ENCODE measurements at places on chromosomes 1 and 21.

- H3K4me3 ChIP-seq: no peak overlapping the region
- H3K4me1 ChIP-seq: no peaks in the 10 kb centered on the region
- no peaks in the 10 kb centered on the region for H3K36me3 ChIP-seq
- H3K27me3 ChIP-seq: no peaks in the 10 kb centered on the region
Measured at GRCh38 chr1:16260814-16261213, 23.8 kb upstream of the CPLANE2 start.

DNA sequence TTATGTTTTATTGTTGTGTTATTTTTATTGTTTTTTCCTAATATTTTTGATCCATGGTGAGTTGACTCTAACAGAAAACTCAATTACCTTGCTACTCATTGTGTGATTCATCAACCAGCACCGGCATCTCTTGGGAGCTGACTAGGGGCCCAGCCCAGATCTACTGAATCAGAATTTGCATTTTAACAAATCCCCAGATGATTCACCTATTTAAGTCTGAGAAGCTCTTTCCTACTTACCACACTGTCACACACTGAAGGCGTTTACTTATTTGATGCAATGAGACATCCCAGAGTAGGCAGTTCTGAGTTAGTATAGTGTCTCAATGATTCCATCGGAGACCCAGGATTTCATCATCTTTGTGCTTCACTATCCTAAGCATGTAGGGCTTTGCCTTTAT lies 416.6 kb downstream of the RWDD3 start:
- H3K27ac ChIP-seq: no peak overlapping the region
- H3K4me1 ChIP-seq: no peaks in the 10 kb centered on the region
- no peak overlapping the region for H3K4me3 ChIP-seq
- no peaks in the 10 kb centered on the region for H3K27me3 ChIP-seq

GRCh38 chr1:156749419-156750118 lies 1.9 kb downstream of the HDGF start:
- DNase-seq: no peak
- H3K36me3 ChIP-seq: 0 out of 2 replicates have a peak, but pooled peaks cover 3% of the 10 kb centered on the region
- peaks cover 37% of the 10 kb centered on the region for H3K4me1 ChIP-seq
- H3K27ac ChIP-seq: 0 out of 2 replicates have a peak overlapping the region, but pooled peaks have one; percentile 60

- no peaks in the 10 kb centered on the region for H3K27me3 ChIP-seq
- no peak overlapping the region for H3K27ac ChIP-seq
- H3K36me3 ChIP-seq: no peaks in the 10 kb centered on the region
- H3K4me1 ChIP-seq: no peaks in the 10 kb centered on the region
- no peak overlapping the region for H3K4me3 ChIP-seq
Measured at GRCh38 chr21:45109831-45110492, 35.6 kb downstream of the ADARB1 start.

- peak; percentile 63 for DNase-seq
- H3K27ac ChIP-seq: no peak overlapping the region
- no peaks in the 10 kb centered on the region for H3K4me1 ChIP-seq
Measured at GRCh38 chr1:37096523-37096922, 62.2 kb upstream of the GRIK3 start.

GRCh38 chr1:207309745-207310273 lies 11.7 kb upstream of the CD55 start:
- no peaks in the 10 kb centered on the region for H3K27me3 ChIP-seq
- no peak overlapping the region for H3K27ac ChIP-seq
- DNase-seq: no peak
- H3K4me1 ChIP-seq: peaks cover 6% of the 10 kb centered on the region
- no peaks in the 10 kb centered on the region for H3K36me3 ChIP-seq

DNA sequence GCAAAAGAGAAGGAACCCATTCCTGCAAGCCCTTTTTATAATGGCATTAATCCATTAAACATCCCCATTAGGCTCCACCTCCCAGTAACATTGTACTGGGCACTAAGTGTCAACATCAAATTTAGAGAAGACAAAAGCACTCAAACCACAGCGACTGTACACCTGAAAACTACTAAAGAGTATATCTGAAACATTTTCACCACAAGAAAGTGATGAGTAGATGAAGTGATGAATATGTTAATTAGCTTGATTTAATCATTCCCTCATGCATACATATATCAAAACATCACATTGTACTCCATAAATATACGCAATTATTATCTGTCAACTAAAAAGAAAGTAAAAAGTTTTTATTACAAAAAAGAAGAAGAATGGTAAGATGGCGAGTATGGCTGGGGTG lies 26.4 kb downstream of the ACP6 start:
- no peak overlapping the region for H3K27ac ChIP-seq
- DNase-seq: no peak
- no peaks in the 10 kb centered on the region for H3K27me3 ChIP-seq

DNA sequence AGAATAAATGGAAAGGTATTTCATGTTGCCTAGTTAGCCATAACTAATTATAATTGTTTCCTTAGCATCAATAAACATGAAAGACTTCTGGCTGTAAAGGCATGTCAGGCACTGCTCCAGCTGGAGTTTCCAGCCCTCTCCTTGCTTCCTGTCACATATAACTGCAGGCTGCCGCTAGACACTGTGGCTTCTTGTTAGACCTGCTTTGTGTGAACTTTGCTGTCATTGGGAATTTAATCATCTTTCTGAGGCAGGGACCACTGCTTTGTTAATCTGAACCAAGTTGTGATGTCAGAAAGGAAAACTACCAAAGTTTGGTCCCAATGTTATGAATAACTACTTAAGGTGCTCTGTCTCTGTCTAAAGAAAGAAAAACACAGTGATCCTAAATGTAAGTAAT lies 90.3 kb upstream of the DUSP10 start:
- H3K4me3 ChIP-seq: no peak overlapping the region
- no peak for DNase-seq
- H3K27ac ChIP-seq: no peak overlapping the region
- no peaks in the 10 kb centered on the region for H3K27me3 ChIP-seq
